ENCODE measurements at places on chromosomes 3 and 15.

- DNase-seq: no peak
Measured at GRCh38 chr15:87167706-87168105, 1088.0 kb downstream of the AGBL1 start.

DNA sequence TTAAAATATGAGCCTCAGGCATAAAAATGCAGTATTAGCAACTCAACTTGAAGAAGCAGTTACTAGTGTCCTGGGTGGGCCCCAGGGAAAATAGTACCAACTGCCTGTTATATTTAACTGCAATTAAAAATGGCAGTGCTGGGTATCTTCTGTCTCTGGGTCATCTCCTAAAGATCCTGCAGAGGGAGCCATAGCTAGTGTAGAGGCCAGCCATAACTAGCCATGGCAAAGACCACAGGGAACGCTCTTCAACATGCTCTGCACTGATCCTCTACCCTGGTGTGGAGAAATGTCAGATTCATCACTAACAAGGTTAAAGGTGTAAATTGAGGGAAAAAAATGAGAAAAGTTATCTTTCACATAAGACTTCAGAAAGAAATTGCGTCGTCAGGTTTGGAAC lies 181.3 kb downstream of the SNRPN start:
- DNase-seq: no peak

DNA sequence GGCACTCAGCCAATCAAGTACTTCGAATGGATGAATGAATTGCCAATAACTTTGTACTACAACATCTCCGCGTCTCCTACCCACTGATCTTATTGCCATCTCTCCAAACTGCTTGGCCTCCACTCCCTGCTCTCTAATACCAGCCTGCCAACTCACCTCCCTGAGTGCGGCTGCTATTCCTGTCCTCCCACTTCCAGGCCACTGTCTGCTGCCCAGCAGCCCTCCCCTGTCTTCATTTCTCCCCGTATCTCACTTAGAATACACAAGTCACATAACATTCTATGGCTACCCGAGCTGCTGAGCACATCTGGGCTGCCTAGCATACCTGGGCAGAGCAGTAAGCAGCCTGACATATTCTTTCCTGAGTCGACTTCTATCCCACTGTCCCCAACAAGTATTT lies 149.9 kb upstream of the LRTM1 start:
- DNase-seq: no peak

GRCh38 chr3:183158113-183158512 lies 4.4 kb downstream of the LAMP3 start:
- DNase-seq: no peak

Measured in NCI-H510A (cell line).